H9 (cell line): ENCODE measurements at places on chromosomes 16 and 17. TPM values are rescaled to one million over a fixed set of nuclear protein-coding genes. Genes with fewer than 3 reads are reported as not detected.
A peak's percentile ranks its signal among the peaks of the same experiment; 100 is the strongest.

The MMP15 gene
- total RNA-seq, result 32.9 and 33.6 TPM in 2 replicates

The CYGB gene
- 2.4 and 2.8 TPM in 2 replicates for total RNA-seq

The COX6A2 gene
- total RNA-seq, result not detected in 2 replicates

The PRSS53 gene
- 2.8 and 3.6 TPM in 2 replicates for total RNA-seq

The CDK3 gene
- total RNA-seq, result 11.7 and 14.3 TPM in 2 replicates

The GJC1 gene
- 114 and 119 TPM in 2 replicates for total RNA-seq

The SMARCE1 gene
- 122 and 126 TPM in 2 replicates for total RNA-seq

The TMEM238L gene
- total RNA-seq, result not detected in 2 replicates

The DRC3 gene
- total RNA-seq, result 0.31 and 0.68 TPM in 2 replicates

The NOG gene
- not detected in 2 replicates for total RNA-seq

The HID1 gene
- total RNA-seq, result 12.7 and 13.9 TPM in 2 replicates

The KRT40 gene
- not detected in 2 replicates for total RNA-seq

DNA sequence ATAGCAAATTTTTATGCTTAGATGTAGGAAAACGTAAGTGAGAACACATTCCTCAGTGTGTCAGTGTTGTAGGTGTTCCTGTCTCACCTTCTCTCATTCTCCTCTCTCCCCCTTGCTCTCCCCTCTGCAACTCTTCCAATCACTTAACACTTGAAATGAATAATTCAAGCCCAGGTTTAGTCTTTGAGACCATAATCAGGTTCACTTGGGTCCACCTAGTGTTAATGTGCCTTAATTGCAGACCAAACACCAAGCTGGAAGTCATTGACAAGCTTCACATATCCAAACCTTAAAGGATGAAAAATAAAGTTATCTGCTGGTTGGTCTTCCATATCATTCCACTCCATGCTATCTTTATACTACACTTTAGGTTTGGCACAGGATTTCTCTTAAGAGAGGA is 37.0 kb downstream of the STXBP4 start:
- H3K27me3 ChIP-seq, result no peaks in the 10 kb centered on the region
- H3K4me1 ChIP-seq, result no peaks in the 10 kb centered on the region; the same call in 1 of the 2 replicates
- H3K27ac ChIP-seq, result no peak overlapping the region
- H3K36me3 ChIP-seq, result no peaks in the 10 kb centered on the region; the same call in 1 of the 2 replicates
- H3K4me3 ChIP-seq, result no peak overlapping the region

- peak; percentile 90 for DNase-seq
- H3K36me3 ChIP-seq, result no peaks in the 10 kb centered on the region
- no peaks in the 10 kb centered on the region for H3K4me1 ChIP-seq
- peak overlapping the region; percentile 20; the same call in 1 of the 3 replicates for H3K4me3 ChIP-seq
Observed at GRCh38 chr17:50297407-50297865, 23.2 kb downstream of the TMEM92 start.

- no peaks in the 10 kb centered on the region; the same call in 1 of the 2 replicates for H3K4me1 ChIP-seq
- no peaks in the 10 kb centered on the region for H3K36me3 ChIP-seq
- no peaks in the 10 kb centered on the region for H3K27me3 ChIP-seq
- H3K4me3 ChIP-seq, result no peak overlapping the region
- no peak overlapping the region for H3K27ac ChIP-seq
Observed at GRCh38 chr17:6366221-6366666, 68.7 kb downstream of the AIPL1 start.

- no peaks in the 10 kb centered on the region; the same call in 1 of the 2 replicates for H3K27me3 ChIP-seq
- peak overlapping the region; percentile 93 for H3K4me3 ChIP-seq
- DNase-seq, result peak; percentile 71
- peaks cover 2% of the 10 kb centered on the region; the same call in 1 of the 2 replicates for H3K36me3 ChIP-seq
- H3K27ac ChIP-seq, result no peak overlapping the region
- H3K4me1 ChIP-seq, result no peaks in the 10 kb centered on the region; the same call in 1 of the 2 replicates
Observed at GRCh38 chr17:42422412-42422957, 571 bp downstream of the CAVIN1 start.

DNA sequence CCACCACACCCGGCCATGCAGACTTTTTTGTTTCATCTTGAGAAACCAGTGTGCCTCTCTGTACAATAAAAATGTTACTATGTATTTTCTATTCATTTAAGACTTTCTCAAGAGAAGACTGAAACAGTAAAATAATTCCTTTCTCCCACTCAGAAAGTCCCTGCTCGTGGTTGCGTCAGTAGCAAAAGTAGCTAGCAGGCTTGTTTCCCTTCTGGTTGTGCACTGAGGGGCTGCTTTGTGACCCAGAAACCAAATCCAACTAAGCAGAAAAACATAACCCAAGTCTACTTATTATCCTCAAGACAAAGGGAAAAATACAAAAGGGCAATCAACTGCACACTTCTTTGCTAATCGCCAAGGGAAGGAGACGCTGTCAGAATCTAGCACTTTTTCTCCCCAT is 3.4 kb upstream of the PNPO start:
- no peaks in the 10 kb centered on the region for H3K4me1 ChIP-seq
- H3K27ac ChIP-seq, result no peak overlapping the region
- H3K27me3 ChIP-seq, result peaks cover 2% of the 10 kb centered on the region; the same call in 1 of the 2 replicates
- DNase-seq, result no peak

DNA sequence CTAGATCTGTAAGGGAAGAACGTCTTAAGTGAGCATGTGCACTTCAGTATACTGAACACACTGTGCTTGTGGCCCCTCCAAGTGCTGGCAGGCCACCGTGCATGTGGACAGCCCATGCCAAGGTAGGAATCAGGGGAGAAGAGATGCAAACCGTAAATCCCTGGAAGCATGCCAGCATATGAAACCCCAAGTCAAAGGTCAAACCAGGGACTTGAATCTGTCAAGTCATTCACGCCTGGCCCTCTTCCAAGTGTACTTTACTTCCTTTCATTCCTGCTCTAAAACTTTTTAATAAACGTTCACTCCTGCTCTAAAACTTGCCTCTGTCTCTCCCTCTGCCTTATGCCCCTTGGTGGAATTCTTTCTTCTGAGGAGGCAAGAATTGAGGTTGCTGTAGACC is 2.8 kb upstream of the ATXN2L start:
- H3K27me3 ChIP-seq, result no peaks in the 10 kb centered on the region
- H3K4me1 ChIP-seq, result no peaks in the 10 kb centered on the region
- peaks cover 20% of the 10 kb centered on the region for H3K36me3 ChIP-seq

DNA sequence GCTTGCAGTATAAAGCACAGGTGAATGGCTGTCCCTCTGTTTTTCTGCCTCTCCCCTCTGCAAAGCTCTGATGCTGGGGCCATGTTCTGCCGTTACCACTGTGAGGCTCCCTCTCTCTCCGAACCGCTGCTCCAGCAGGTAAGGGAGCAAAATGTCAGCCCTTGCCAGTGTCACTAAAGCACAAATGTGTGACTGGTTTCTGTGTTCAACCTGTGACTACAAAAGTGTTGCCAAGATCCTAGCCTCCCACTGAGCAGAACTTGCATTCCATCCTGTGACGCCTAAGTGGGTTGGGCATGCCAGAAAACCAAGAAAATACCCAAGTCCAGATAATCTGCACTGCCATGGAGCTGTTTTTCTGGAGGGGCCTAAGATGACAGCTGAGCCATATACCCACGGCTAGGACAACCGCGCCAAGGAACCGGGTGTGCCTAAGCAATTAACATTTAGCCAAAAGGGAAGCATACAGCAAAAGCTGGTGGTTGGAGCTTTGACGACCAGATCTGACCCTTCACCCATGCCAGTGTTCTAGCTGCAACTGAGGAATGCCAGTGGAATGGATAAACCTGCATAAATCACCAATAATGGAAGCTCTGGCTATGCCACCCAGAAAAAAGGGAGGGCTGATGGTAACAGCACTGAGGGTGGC is 35.0 kb downstream of the PSME3IP1 start:
- peaks cover 23% of the 10 kb centered on the region; the same call in 1 of the 2 replicates for H3K4me1 ChIP-seq
- no peak for DNase-seq
- H3K27me3 ChIP-seq, result no peaks in the 10 kb centered on the region
- peaks cover 18% of the 10 kb centered on the region for H3K36me3 ChIP-seq
- H3K27ac ChIP-seq, result no peak overlapping the region

DNA sequence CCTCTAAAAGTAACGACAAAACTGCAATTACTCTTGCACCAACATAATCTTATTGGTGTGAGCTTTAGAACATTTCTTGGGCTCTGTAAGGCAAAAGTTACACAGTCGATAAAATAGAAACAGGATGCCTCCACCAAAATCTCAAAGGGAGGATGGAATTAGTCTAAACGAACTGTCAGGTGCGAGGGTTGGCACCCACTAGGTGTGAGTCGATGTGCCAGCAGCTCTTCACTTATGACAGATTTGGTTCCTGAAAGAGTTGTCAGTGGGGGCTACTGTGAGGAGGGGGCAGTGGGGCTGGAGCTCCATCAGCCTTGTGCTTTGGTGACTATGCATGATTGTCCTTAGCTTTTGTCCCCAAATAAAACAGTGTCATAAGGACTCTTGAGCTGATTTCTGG is 422.9 kb downstream of the TMEM114 start:
- no peak overlapping the region for H3K4me3 ChIP-seq
- no peak overlapping the region for H3K27ac ChIP-seq
- DNase-seq, result no peak
- H3K36me3 ChIP-seq, result no peaks in the 10 kb centered on the region
- H3K27me3 ChIP-seq, result no peaks in the 10 kb centered on the region

DNA sequence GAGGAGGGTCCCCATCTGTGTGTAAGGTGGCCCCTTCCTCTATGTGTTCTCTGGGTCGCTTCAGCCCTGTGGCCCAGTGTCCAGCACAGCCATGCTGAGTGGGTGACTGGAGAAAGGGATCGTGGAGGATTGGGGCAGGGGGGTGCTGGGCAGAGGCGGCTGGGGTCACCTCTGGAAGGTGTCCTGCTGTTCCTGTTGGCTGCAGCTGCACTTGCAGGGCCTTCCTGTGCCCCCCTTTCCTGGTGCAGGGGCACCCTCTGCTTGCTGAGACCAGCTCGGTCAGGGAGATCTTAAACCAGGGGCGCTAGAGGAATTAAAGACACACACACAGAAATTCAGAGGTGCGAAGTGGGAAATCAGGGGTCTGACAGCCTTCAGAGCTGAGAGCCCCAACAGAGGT is 11.1 kb downstream of the IL32 start:
- DNase-seq, result no peak
- peaks cover 17% of the 10 kb centered on the region for H3K36me3 ChIP-seq
- H3K4me1 ChIP-seq, result no peaks in the 10 kb centered on the region
- H3K27ac ChIP-seq, result no peak overlapping the region

GRCh38 chr16:9126609-9127008 is 35.2 kb downstream of the HAPSTR1 start:
- no peak overlapping the region for H3K27ac ChIP-seq
- no peak for DNase-seq
- peaks cover 4% of the 10 kb centered on the region; the same call in 1 of the 2 replicates for H3K4me1 ChIP-seq
- H3K4me3 ChIP-seq, result no peak overlapping the region

DNA sequence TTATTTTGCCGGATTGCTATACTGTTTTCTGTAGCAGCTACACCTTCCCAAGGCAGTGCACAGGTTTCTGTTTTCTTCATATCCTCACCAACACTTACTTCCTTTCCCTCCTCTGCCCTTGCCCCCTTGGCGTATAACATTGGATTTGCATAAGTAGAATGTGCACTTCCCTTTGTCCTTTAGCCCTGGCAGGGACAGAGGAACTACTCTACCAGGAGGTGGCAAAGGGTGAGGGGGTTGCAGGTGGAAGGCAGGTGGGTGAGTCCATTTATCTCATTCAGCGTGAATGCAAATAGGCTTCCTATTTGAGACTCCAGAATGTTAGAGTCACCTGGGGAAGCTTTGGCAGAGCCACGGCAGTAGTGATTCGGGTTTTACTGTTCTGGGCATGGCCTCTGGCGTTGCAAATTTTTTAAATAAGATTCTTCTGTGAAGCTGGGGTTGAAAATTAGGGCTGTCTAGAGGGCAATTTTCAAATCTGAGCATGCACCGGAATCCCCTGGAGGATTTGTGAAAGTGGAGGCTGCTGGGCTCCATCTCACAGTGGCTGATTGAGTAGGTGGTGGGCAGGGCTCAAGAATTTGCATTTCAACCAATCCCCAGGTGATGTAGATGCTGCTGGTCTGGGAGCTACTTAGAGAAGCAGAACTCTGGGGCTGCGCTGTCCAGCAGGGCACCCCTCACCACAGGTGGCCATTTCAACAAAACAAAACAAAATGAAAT is 84.7 kb downstream of the PLCG2 start:
- H3K4me1 ChIP-seq, result peaks cover 6% of the 10 kb centered on the region; the same call in 1 of the 2 replicates
- no peak overlapping the region for H3K27ac ChIP-seq
- no peaks in the 10 kb centered on the region for H3K36me3 ChIP-seq
- peak; percentile 50 for DNase-seq
- no peaks in the 10 kb centered on the region for H3K27me3 ChIP-seq

- H3K27ac ChIP-seq, result no peak overlapping the region
- peaks cover 34% of the 10 kb centered on the region for H3K36me3 ChIP-seq
- H3K4me1 ChIP-seq, result peaks cover 11% of the 10 kb centered on the region; the same call in 1 of the 2 replicates
- peaks cover 2% of the 10 kb centered on the region; the same call in 1 of the 2 replicates for H3K27me3 ChIP-seq
- DNase-seq, result peak; percentile 22
Observed at GRCh38 chr17:42518046-42518754, 17.8 kb upstream of the NAGLU start.

DNA sequence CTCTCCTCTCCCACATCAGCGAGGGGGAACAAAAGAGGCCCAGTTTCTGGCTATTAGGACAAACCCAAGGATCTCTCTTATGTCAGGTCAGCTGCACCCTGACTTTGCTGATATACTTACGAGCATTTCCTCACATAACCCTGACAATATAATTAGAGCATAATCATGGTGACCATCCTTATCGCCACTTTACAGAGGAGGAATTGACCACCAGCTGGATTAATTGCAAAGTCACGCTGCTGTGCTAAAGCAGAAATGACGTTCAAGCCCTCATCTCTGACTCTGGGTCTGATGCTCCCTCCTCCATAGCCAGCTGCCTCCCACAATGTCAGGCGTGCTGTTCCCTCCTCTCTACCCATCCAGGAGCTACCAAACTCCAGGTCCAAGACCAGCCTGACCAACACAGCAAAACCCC is 42.6 kb downstream of the TRARG1 start:
- no peak overlapping the region for H3K4me3 ChIP-seq
- H3K27me3 ChIP-seq, result no peaks in the 10 kb centered on the region
- DNase-seq, result no peak
- no peak overlapping the region for H3K27ac ChIP-seq

- no peaks in the 10 kb centered on the region for H3K27me3 ChIP-seq
- no peak for DNase-seq
- peak overlapping the region; percentile 80 for H3K27ac ChIP-seq
- peaks cover 4% of the 10 kb centered on the region; the same call in 1 of the 2 replicates for H3K4me1 ChIP-seq
Observed at GRCh38 chr17:28812748-28813377, 29.7 kb downstream of the FAM222B start.

- H3K27ac ChIP-seq, result no peak overlapping the region
- no peaks in the 10 kb centered on the region for H3K27me3 ChIP-seq
- H3K4me1 ChIP-seq, result no peaks in the 10 kb centered on the region
- peaks cover 45% of the 10 kb centered on the region for H3K36me3 ChIP-seq
Observed at GRCh38 chr16:58678716-58679115, 5.9 kb downstream of the SLC38A7 start.

DNA sequence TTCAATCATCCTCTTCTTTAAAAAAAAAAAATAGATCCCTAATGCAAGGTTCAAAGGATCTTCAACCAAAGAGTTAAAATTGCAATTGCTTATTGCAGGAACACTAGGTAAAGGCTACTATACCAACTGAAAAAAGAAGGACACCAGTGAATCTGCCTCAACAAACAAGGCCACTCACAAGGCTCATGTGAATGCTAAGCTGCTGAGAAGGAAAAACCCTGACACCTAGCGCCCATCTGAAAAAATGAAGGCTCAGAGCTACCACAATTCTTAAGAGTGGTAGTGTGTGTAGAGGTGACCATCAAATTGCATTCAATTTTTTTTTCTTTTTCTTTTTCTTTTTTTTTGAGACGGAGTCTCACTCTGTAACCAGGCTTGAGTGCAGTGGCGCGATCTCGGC is 201.6 kb upstream of the C17orf78 start:
- DNase-seq, result peak; percentile 72
- H3K36me3 ChIP-seq, result peaks cover 29% of the 10 kb centered on the region
- no peaks in the 10 kb centered on the region for H3K27me3 ChIP-seq
- no peak overlapping the region for H3K4me3 ChIP-seq
